ENCODE measurements at places on chromosomes 13 and 19. TPM values are rescaled to one million over a fixed set of nuclear protein-coding genes. Genes with fewer than 3 reads are reported as not detected.

- DNase-seq = no peak
Observed at GRCh38 chr13:110531671-110532083, 29.8 kb downstream of the RAB20 start.

GRCh38 chr13:112586334-112586960 lies 1.5 kb downstream of the TUBGCP3 start:
- DNase-seq = no peak

The TEKTIP1 gene
- not detected for total RNA-seq

DNA sequence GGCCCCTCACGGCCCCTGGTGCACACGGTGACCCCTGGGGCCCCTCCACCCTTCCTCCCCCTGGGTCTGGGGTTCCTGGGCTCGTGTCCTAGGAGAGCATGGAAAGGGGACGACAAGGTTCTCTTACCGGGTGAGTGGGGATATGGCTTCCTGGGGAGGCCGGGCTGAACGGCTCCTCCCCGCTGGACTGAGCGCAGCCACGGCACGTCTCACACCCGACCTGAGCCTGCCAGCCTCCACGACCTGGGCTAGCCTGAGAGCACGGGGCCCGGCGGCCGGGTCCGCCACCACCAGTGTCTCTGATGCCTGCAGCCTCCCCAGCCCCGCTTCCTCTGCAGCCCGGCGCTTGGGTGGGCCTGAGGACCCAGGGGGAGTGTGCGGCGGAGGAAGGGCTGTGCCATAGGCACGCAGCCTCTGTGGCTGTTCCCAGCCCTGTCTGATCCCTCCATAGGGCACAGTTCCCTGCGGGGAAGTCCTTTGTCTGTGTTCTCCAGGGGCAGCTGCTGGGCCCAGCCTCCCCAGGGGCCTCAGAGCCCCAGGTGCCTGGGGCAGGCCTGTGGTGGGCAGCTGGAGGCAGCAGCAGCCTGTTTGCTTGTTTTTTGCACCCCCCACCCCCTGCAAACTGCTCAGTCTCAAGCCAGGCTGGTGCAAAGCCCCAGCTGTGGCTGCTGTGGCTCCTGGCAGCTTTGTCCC lies 15.0 kb downstream of the PLIN4 start:
- DNase-seq = no peak

GRCh38 chr13:36872621-36873020 lies 47.4 kb downstream of the SMAD9 start:
- no peak for DNase-seq

The ARGLU1 gene
- total RNA-seq = 28.1 TPM

DNA sequence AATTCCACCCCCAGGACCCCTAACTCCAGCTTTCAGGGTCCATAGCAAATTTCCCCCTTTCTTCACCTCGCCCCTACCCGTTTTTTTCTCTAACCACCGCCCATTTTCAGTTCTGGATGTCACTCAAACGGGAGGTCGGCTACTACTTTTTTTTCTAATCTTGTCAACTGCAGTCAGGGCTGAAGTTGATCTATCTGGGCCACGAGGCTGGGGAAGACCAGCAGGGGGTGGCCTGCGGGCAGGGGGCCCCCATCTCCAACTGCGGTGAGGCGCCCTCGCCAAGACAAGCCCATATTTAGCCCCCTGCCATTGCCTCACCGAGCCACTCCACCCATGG lies 748 bp downstream of the LHFPL6 start:
- DNase-seq = no peak

DNA sequence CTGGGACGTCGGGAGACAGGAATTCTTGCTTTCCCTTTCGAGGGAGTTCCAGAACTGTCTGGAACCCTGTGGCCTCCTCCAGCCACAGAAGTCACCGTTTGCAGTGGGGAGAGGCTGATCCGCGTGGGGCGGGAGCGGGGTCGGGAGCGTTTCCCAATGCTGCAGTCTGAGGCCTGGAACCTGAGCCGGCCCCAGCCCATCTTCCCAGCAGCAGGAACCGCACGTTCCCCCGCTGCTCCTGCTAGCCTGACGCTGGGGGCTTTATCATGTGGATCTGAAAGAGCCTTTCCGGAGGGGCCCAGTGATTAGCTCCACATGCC lies 13.4 kb downstream of the DPP9 start:
- no peak for DNase-seq

DNA sequence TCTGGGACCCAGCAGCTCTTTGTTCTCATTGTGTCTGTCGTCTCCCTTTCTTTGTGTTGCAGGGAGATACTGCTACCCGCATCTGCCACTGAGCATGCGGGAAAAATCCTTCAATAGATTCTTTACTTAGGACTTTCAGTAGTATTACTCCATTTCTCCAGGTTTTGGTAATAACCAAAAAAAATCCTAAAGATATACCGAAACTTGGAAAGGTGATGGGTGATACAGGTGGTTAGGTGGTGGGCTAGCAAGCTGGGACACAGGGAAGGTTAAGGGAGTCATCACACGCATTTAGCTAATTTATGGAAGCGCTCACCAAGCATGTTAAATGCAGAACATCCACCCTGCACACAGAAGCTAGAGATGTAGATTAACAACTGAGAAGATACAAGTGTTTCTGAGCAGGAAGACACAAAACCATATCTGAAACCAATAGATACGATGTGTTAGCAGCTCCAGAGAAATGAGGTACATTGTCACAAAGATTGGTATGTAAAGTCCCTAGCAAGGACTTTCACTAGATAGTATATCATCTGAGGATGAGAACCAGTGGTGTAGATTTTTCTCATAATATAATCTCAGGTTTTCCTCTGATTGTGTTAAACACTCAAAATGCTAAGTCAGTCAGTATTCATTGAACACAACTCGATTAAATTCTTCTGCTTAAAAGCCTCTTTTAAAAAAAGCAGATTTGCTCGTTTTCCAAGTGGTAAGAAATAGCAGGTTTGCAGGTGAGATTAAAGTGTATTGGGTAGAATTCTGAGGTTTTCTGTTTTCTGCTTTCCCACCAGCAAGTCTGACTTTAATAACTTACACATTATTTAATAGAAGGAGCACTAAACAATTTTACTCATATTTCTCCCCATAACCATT lies 1.2 kb upstream of the SLAIN1 start:
- no peak for DNase-seq

The IGLON5 gene
- not detected for total RNA-seq

The ZNF616 gene
- 13.3 TPM for total RNA-seq

GRCh38 chr13:63048653-63049052 lies 1633.0 kb upstream of the PCDH20 start:
- DNase-seq = peak; percentile 16

The JOSD2 gene
- total RNA-seq = 15.3 TPM

DNA sequence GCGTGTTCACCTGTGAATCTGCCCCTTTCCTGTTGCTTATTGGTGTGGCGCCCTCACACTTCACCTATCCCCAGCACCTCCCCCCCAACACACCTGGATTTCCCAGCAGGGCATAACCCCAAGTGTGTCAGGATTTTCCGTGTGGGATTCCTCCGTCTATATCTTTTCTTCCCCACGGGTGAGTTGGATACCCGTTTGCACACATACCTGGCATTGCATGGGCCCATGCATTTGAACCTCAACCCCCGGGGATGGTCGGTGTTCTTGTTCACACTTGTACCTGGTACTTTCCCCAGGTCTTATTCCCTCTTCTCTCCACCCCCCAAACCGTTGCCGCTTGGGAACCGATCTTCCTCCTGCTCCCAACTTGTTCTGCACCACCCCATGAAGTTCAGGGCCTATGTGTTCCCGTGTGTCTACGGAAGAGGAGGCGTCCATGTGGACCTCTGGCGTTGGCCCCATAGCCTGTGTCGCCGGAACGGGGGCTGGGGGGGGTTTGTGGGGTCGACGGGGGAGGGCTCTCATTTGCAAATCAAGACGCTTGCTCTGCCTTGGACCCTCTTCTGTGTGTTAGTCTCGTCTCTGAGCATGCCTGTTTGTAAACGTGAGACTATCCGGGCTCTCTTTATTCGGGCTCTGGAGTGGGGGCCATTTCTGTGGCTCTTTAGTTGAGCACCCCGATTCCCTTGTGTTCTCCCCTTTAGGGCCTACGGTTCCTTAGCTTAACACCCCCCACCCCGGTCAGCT lies 1.7 kb downstream of the PRR12 start:
- no peak for DNase-seq

GRCh38 chr13:46684287-46685001 lies 112.5 kb downstream of the ESD start:
- DNase-seq = no peak

GRCh38 chr13:40640202-40640601 lies 26.2 kb downstream of the FOXO1 start:
- DNase-seq = no peak

- DNase-seq = peak; percentile 89
Observed at GRCh38 chr13:107586216-107586615, 629.1 kb downstream of the LIG4 start.

The ZNF625 gene
- 16.7 TPM for total RNA-seq

GRCh38 chr13:39483326-39483725 lies 119.7 kb downstream of the LHFPL6 start:
- DNase-seq = peak; percentile 18

The FXYD1 gene
- total RNA-seq = 0.18 TPM

DNA sequence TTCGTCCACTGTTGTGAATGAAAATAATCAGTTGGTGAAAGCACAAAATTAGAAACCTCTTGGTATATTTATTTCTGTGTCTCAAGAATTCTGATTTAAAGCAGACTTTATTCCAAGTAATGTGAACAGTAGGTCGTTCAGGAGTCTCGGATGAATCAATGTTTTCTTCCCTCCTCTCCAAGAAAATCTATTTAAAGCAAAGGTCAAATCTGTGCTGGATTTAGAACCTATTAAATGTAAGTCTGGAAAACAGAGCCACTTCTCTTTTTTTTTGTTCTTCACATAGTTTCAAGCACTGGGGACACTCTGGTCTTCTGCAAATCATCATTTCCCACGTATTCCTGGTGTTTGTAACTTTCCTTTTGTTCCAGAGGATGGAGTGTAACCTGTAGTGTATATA lies 312.7 kb downstream of the ATP8A2 start:
- DNase-seq = no peak

- DNase-seq = peak; percentile 50
Observed at GRCh38 chr13:113625965-113626721, 31.9 kb downstream of the ATP4B start.

DNA sequence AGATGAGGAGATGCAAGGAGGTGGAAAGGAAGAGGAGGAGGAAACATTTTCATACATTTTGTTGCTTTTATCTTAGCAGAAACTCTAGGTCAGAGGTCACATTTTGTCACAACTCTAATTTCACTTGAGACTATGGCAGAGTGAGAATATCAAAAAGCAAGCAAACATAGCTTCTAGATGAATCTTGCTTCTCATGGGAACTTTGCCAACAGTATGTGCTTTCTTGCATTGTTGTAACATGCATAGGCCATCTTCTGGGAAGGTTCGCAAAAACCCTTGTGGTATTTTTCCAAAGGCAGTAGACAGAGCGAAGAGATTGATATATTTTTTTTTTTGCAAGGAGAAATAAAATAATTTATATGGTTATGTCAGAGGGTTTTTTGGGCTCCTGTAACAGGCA lies 291.3 kb downstream of the MTUS2 start:
- DNase-seq = no peak

GRCh38 chr19:7832781-7833180 lies 2.8 kb downstream of the EVI5L start:
- DNase-seq = no peak

GRCh38 chr13:43991773-43992201 lies 112.1 kb downstream of the LACC1 start:
- no peak for DNase-seq

- DNase-seq = no peak
Observed at GRCh38 chr19:5330307-5330720, 10.3 kb downstream of the PTPRS start.

- DNase-seq = no peak
Observed at GRCh38 chr19:38842439-38843174, 7.2 kb downstream of the HNRNPL start.

The SYNE4 gene
- total RNA-seq = not detected

DNA sequence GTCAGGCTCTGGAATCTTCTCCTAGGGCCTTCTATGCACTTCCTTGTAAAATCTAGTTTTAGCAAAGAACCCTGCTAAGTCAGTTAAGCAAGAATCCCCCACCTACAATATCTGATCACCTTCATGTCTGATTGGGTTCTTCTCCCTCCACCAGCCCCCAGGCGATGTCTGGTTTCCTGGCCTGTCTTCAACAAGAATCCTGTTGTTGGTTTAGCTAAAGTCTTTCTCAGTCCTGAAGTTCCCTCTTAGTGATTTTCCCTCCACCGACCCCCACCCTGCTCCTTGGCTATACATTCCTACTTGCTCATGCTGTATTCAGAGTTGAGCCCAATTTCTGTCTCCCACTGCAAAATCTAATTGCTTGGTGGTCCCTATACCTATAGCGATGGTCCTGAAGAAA lies 35.2 kb upstream of the SLC46A3 start:
- DNase-seq = no peak

The THAP8 gene
- total RNA-seq = 2.2 TPM

GRCh38 chr13:40031031-40031430 lies 375.6 kb downstream of the COG6 start:
- DNase-seq = peak; percentile 16

GRCh38 chr13:43021926-43022670 lies 1.3 kb upstream of the DNAJC15 start:
- DNase-seq = peak; percentile 31

The HSD17B14 gene
- total RNA-seq = 0.54 TPM

DNA sequence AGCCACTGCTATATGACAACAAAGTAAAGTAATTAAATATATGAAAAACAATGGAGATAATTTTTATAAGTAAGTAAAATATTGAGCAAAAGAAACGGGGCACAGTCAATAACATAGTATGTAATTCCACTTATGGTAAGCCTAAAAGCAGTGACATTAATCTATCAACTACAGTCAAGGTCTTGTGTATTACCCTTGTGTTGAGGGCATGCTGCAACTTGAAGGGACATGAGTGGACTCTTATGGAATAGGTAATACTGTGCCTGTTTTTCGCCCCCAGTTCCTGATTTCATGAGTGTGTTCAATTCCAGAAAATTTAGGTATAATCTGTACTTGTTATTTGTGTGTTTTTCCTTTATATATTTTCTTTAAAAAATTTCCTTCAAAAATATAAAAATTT lies 201.3 kb upstream of the SLITRK6 start:
- DNase-seq = no peak

The GRK1 gene
- total RNA-seq = not detected

The CASP14 gene
- not detected for total RNA-seq

The PSG7 gene
- 0.28 TPM for total RNA-seq

The FPR2 gene
- not detected for total RNA-seq

DNA sequence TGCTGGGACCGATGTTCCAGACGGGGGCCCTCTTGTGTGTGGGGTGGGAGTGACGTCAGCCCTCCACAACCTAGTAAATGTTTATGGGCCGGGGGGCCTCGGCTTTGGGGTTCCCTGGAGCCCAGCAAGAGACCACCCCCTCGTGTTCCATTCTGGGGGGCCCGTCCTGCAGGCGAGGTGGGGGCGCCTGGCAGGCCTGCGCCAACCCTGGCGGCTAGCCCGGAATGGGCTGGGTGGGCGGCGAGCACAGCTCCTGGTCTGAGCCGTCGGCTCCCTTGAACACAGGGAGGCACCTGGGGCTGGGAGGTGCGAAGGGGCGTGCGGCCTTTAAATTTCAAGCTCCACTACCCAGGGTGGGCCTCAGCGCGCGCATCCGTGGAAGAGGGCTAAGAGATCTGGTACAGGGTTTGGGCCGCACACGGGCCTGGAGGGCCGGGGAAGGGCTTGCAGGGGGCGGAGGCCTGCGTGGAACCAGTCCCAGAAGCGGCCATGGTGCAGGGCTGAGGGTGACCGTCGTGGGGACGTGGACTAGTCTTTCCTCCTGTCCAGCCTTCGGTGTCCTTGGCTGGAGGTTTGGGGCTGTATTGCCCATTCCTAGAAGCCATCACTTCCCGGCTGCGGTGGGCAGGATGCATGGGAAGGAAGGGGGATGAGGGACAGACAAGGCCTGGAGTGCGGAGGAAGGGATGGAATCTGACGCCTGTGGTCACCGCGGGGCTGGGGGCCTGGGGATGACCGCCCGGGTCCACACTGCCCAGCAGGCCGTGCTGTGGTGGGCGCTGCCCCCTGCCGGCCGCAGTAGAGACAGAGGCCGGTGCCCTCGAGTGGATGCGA lies 11.4 kb downstream of the NDUFA11 start:
- DNase-seq = peak; percentile 35

The CNN1 gene
- total RNA-seq = 102 TPM
